Coronary artery (tissue), 2 donors: ENCODE measurements at places on chromosomes 13 and 19.

DNA sequence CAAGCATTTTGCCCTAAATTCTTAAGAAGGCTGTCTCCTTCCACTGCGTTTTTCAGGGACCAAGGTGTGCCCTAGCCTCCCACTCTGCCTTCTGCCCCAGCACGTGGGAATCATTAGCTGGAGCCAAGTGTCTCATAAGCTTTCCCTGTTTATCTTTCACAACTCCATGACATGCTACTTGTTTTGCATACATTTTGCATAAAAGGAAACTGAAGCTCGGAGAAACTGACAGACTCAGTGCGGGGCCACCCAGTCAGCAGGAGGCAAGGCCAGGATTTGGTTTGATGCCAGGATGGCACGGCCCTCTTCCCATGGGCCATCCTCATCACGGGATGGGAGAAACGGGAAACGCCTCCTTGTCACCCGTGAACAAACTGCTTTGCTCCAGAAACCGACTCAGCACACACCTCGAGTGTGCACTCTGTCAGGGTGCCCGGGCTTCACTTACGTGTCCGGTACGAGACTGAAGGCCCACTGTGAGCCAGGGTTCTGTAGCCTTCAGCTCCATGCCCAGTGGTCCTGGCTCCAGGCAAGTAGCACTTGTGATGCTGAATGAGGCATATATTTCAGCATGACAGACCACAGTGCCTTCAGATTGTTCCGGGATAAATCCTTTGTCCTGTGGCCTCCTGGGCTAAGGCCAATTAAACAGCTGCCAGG, 9.6 kb downstream of the CEBPA start:
- DNase-seq = no peak

DNA sequence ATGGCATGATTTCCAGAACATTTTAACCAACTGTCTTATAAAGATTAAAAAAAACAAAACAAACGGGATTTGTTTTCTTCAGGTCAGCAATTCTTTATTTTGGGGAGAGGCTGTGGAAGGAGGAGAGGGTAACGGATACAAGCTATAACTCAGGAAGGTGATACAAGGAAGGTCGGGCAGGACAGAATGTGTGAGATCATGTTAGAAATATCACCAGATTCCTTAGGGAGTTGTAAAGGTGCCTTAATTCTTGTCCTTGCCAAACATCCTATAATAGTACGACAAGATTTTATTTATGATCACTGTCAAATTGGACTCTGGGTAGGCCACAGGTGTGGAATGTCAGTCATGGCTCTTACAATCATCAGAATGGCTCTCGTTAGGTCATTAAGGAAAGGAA, 503.1 kb downstream of the DIAPH3 start:
- DNase-seq = no peak

GRCh38 chr13:45341799-45342500, 967 bp upstream of the TPT1 start:
- DNase-seq = peak; percentile 83

GRCh38 chr19:843836-844545, 3.2 kb downstream of the PRTN3 start:
- DNase-seq = peak; percentile 58

GRCh38 chr19:44660081-44660480, 11.2 kb upstream of the CEACAM19 start:
- no peak for DNase-seq
